Activated CD4-positive, alpha-beta memory T cell treated with anti-CD3 and anti-CD28 coated beads, Interleukin-2, amount 10 ng/mL, durations not matched to agents 7 days and 5 days (primary cell): ENCODE measurements at places on chromosomes 1 and 21. TPM values are rescaled to one million over a fixed set of nuclear protein-coding genes. Genes with fewer than 3 reads are reported as not detected.

TGFB2 gene
- total RNA-seq = not detected

PAQR7 gene
- 1.4 TPM for total RNA-seq

DNA sequence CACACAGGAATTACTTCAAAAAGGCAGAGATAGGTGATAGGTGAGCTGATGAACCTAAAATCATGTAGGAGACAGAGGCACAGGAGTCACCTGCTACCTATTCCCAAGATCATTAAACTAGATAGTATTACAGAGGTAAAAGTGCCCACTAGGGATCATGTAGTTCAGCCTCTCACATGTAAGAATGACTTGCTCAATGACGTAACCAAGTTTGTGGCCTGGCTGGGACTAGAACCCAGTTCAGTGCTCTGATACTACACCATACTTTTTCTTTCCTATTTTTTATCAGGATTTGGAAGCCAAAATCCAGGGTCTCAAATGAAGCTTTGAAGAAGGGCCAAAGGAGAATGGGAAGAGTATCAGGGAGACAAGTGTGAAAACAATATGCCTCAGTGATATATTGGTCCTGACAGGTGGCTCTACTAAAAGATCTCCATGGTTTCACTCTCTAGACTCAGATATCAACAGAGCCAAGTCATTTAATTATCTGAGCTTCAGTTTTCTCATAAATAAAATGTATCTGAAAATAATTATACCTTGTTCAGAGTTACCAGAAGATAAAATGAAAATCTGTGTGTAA is 87.3 kb upstream of the SLFNL1 start:
- H3K27ac ChIP-seq = no peak overlapping the region
- no peaks in the 10 kb centered on the region for H3K27me3 ChIP-seq
- peaks cover 11% of the 10 kb centered on the region for H3K36me3 ChIP-seq
- H3K4me1 ChIP-seq = peaks cover 6% of the 10 kb centered on the region

GRCh38 chr1:66464351-66464750 is 69.6 kb upstream of the SGIP1 start:
- peaks cover 23% of the 10 kb centered on the region for H3K27me3 ChIP-seq
- no peak overlapping the region for H3K4me3 ChIP-seq
- DNase-seq = no peak
- H3K4me1 ChIP-seq = no peaks in the 10 kb centered on the region
- no peak overlapping the region for H3K27ac ChIP-seq

DNA sequence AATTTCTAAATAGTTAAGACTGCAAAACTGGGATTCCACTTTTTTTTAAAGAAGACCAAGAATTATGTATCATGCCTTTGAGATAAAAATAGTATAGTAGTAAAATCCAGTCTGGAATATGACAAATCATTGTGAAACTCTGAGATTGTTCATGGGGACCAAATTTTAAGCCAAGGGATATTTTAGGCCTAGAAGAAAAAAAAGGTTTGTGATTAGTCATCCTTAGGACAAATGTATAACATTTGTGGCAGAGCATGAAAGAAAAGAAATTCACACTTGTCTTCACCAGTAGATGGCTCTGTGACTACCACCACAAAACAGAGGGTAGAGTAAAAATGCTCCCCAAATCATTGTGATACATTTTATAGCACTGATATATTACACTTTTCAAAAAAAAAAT is 226.1 kb downstream of the KCTD3 start:
- H3K4me3 ChIP-seq = no peak overlapping the region
- H3K27ac ChIP-seq = no peak overlapping the region
- no peaks in the 10 kb centered on the region for H3K36me3 ChIP-seq
- H3K4me1 ChIP-seq = no peaks in the 10 kb centered on the region
- no peak for DNase-seq
